ENCODE measurements at places on chromosomes 16 and 17. TPM values are rescaled to one million over a fixed set of nuclear protein-coding genes. Genes with fewer than 3 reads are reported as not detected.

FBXL20 gene
- total RNA-seq: 16.7 TPM

FBXO39 gene
- 0.36 TPM for total RNA-seq

KRT39 gene
- total RNA-seq: not detected

DNA sequence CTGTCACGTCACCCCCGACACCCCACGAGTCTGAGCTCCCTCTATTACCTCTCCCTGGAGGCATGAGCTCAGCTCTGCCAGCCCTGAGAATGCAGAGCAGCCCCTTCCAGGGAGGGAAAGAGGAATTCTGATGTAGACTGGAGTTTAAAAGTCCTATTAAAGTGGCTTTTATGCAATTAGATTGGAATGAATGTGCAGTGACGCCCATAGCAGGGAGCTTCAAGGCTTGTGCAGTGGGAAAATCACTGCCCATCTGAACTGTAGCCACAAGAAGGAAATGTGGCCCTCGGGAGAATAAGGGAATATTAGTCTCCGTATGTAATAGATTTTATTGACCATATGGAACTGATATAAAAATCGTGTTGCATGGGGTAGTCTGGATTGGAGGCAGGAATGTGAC is 66.9 kb downstream of the ZNF423 start:
- no peaks in the 10 kb centered on the region for H3K4me1 ChIP-seq
- no peak overlapping the region for H3K4me3 ChIP-seq
- H3K27ac ChIP-seq: no peak overlapping the region
- DNase-seq: no peak
- H3K36me3 ChIP-seq: no peaks in the 10 kb centered on the region

GRCh38 chr16:2689968-2690801 is 7.9 kb downstream of the KCTD5 start:
- no peak for DNase-seq
- H3K36me3 ChIP-seq: peaks cover 28% of the 10 kb centered on the region
- H3K27ac ChIP-seq: no peak overlapping the region
- no peak overlapping the region for H3K4me3 ChIP-seq

DNA sequence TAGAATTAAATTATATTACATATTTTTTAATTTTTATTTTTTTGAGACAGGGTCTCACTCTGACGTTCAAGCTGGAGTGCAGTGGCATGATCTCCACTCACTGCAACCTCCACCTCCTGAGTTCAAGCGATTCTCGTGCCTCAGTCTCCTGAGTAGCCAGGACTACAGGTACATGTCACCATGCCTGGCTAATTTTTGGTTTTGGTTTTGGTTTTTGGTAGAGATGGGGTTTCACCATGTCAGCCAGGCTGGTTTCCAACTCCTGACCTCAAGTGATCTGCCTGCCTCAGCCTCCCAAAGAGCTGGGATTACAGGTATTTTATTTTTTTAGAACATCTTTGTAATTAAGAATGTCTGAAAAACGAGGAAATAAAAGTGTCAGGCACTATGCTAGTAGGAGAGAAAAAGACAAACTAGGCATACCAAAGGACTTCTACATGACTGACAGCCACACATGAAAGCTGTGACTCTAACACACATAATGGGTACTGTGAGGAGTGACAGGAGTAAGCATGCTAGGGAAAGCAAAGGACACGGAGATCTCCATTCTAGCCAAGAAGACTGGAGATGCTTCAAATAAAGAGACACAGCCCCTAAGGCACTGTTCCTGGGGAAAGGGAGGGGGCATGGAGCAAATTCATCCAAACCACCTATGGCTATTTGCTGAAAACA is 7.3 kb downstream of the GNA13 start:
- H3K4me1 ChIP-seq: peaks cover 43% of the 10 kb centered on the region
- no peak overlapping the region for H3K27ac ChIP-seq
- H3K36me3 ChIP-seq: peaks cover 64% of the 10 kb centered on the region

DNA sequence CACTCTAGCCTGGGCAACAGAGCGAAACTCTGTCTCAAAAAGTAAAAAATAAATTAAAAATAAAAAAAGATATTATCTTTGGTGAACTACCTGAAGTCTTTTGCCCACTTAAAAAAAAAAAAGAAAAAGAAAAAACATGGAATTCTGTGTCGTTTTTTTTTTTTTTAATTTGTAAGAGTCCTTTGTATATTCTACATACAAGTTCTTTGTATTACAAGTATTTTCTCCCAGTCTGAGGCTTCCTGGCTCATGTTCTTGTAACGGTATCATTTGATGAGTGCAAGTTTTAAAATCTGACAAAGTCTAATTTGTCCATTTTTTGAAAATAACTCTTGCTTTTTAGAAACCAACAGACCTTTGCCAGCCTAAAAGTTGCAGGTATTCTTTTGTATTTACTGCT is 12.2 kb upstream of the CBX2 start:
- H3K4me3 ChIP-seq: no peak overlapping the region
- no peaks in the 10 kb centered on the region for H3K36me3 ChIP-seq
- H3K27ac ChIP-seq: no peak overlapping the region
- no peak for DNase-seq

DNA sequence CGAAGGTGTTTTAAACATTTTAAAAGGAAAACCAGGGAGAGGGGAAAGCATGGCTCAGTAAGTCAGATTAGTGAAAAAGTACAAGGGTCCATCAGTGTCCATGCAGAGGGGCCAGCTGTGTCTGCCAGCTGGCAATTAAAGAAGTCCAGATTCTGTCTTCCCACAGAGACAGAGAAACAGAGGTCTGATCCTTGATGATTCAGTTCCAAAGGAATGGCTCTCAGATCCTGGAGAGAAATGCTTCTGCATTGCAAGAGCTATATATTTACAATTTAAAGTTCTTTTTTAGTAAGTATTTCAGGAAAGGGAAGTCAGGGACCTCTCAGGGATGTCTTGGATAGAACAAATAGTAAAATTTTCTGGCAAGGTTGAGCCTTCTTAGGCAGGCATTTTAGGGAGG is 56.2 kb downstream of the HSD17B2 start:
- DNase-seq: no peak
- H3K27ac ChIP-seq: no peak overlapping the region
- no peaks in the 10 kb centered on the region for H3K4me1 ChIP-seq
- H3K27me3 ChIP-seq: no peaks in the 10 kb centered on the region

DNA sequence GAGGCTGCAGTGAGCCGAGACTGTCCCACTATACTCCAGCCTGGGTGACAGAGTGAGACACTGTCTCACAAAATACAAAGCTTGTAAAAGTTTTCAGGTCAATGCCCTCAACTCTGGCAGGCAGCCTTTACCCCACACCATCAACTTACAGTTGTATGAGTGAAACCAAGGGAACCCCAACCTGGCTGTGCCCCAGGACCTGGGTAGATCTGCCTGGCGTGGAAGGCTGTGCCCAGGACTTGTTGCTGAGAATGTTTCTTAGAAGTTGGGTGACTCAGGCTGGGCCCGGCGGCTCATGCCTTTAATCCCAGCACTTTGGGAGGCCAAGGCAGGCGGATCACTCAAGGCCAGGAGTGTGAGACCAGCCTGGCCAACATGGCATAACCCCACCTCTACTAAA is 7.8 kb downstream of the CES3 start:
- no peaks in the 10 kb centered on the region for H3K27me3 ChIP-seq
- no peak overlapping the region for H3K4me3 ChIP-seq
- no peaks in the 10 kb centered on the region for H3K36me3 ChIP-seq
- H3K4me1 ChIP-seq: no peaks in the 10 kb centered on the region
- DNase-seq: no peak

- DNase-seq: no peak
- no peak overlapping the region for H3K4me3 ChIP-seq
- H3K36me3 ChIP-seq: no peaks in the 10 kb centered on the region
Observed at GRCh38 chr17:69402052-69402451, 12.4 kb upstream of the MAP2K6 start.

- peak overlapping the region; percentile 72 for H3K27ac ChIP-seq
- no peaks in the 10 kb centered on the region for H3K36me3 ChIP-seq
- H3K4me1 ChIP-seq: peaks cover 73% of the 10 kb centered on the region
- H3K4me3 ChIP-seq: no peak overlapping the region
Observed at GRCh38 chr17:67433248-67433924, 56.3 kb downstream of the PITPNC1 start.

DNA sequence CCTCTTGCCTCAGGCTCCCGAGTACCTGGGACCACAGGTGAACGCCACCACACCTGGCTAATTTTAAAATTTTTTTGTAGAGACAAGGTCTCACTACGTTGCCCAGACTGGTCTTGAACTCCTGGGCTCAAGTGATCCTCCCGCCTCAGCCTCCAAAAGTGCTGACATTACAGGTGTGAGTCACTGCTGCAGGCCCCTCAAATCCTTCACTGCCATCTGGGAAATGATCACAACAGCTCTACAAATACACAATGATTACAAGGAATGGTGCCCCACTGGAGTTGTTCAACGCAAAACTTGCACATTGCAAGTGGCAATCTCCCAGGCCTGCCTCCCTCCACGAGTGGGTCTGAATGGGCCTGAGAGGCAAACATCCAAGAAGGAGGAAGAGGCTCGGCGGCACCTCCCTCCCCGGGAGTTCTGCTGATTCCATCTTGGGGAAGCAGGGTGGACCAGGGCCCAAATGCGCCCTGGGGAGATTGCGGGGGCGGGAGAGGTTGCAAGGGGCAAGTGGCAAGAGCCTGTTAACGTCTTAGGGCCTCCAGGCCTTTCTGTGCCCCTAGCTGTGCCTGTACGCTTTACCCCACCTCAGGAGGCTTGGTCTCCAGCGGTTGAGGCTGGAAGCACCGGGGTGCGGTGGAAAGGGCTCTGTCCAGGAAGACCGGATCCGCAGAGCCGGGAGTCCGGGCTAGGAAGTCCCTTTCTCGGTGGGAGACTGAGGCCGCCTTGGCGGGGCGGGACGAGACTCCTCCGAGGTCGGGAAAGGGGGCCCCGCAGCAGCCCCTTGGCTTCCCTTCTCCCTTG is 656 bp upstream of the IGFBP4 start:
- DNase-seq: no peak
- peak overlapping the region; percentile 41 for H3K4me3 ChIP-seq
- H3K36me3 ChIP-seq: no peaks in the 10 kb centered on the region
- H3K27ac ChIP-seq: no peak overlapping the region
- H3K4me1 ChIP-seq: peaks cover 35% of the 10 kb centered on the region
- H3K27me3 ChIP-seq: no peaks in the 10 kb centered on the region

GRCh38 chr16:10625595-10626357 is 45.4 kb upstream of the EMP2 start:
- no peaks in the 10 kb centered on the region for H3K27me3 ChIP-seq
- H3K4me1 ChIP-seq: no peaks in the 10 kb centered on the region
- no peaks in the 10 kb centered on the region for H3K36me3 ChIP-seq
- no peak overlapping the region for H3K4me3 ChIP-seq
- DNase-seq: no peak
- no peak overlapping the region for H3K27ac ChIP-seq

- no peaks in the 10 kb centered on the region for H3K36me3 ChIP-seq
- DNase-seq: no peak
- no peak overlapping the region for H3K4me3 ChIP-seq
- H3K4me1 ChIP-seq: no peaks in the 10 kb centered on the region
Observed at GRCh38 chr17:21540502-21540901, 151.8 kb upstream of the KCNJ18 start.
